ENCODE measurements at places on chromosomes 16 and 17.

- peak; percentile 64 for DNase-seq
Measured at GRCh38 chr17:78789663-78790181, 7.6 kb upstream of the CYTH1 start.

- no peak for DNase-seq
Measured at GRCh38 chr16:11063448-11064201, 119.3 kb downstream of the CLEC16A start.

- no peak for DNase-seq
Measured at GRCh38 chr17:70709596-70709995, 540.3 kb downstream of the KCNJ2 start.

GRCh38 chr17:50346313-50347116 is 589 bp downstream of the XYLT2 start:
- DNase-seq, result no peak

DNA sequence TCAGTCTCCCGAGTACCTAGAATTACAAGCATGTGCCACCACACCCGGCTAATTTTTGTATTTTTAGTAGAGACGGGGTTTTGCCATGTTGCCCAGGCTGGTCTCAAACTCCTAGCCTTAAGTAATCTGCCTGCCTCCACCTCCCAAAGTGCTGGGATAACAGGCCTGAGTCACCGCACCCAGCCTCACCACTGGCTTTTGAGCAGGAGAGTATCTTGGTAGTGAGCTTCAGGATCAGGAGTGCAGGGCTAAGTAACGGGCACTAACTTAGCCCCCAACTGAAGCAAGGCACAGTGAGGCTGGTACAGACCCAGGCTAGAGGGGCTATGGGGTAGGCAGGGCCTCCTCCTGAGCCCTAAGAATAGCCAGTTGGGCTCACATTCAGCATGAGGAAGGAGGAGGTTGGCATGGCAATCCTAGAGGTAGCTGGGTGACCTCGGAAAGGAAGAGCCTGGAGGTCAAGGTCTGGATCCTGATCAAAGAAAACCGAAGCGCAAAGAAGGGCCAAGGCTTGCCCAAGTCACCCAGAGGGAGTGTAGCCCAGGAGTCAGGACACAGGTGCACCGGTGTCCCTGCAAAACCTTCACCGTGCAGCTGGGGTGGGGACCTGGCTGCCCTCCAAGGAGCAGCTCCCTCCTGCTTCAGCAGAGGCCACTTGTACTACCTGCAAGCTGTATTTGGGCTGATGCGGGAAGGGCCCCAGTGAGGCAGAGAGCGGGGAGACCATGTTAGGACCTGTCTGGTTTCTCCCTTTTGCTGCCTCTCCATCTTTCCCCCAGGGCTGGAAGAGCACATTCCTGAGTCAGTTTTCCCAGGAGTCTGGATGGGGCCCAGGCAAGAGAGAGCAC is 1.3 kb upstream of the ADGRG5 start:
- DNase-seq, result no peak

DNA sequence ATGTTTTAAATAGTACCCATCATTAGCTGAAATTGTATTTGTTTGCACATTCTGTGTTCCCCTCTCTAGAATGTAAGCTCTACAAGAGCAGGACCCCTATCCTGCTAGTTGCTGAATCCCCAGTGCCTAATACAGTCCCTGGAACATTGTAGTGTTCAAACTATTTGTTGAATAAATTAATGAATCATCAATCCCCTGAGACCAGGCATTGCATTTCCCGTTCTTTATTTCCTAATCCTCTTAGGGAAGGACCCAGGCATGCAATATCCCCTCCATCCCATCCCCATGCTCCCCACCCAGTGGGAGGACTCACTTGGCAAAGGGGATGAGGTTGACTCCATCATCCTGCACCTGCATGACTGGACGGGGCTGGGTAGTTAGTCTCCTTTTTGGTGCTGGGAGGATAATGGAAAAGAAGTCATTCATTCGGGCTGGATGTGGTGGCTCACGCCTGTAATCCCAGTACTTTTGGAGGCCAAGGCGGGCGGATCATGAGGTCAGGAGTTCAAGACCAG is 3.2 kb downstream of the INCA1 start:
- no peak for DNase-seq

- peak; percentile 71 for DNase-seq
Measured at GRCh38 chr17:62724398-62725146, 83.5 kb downstream of the MARCHF10 start.

GRCh38 chr17:44557651-44558285 is 484 bp downstream of the FZD2 start:
- DNase-seq, result no peak

GRCh38 chr17:68424861-68425260 is 32.4 kb downstream of the WIPI1 start:
- DNase-seq, result no peak

GRCh38 chr16:583470-583814 is 6.4 kb upstream of the RAB40C start:
- DNase-seq, result no peak

DNA sequence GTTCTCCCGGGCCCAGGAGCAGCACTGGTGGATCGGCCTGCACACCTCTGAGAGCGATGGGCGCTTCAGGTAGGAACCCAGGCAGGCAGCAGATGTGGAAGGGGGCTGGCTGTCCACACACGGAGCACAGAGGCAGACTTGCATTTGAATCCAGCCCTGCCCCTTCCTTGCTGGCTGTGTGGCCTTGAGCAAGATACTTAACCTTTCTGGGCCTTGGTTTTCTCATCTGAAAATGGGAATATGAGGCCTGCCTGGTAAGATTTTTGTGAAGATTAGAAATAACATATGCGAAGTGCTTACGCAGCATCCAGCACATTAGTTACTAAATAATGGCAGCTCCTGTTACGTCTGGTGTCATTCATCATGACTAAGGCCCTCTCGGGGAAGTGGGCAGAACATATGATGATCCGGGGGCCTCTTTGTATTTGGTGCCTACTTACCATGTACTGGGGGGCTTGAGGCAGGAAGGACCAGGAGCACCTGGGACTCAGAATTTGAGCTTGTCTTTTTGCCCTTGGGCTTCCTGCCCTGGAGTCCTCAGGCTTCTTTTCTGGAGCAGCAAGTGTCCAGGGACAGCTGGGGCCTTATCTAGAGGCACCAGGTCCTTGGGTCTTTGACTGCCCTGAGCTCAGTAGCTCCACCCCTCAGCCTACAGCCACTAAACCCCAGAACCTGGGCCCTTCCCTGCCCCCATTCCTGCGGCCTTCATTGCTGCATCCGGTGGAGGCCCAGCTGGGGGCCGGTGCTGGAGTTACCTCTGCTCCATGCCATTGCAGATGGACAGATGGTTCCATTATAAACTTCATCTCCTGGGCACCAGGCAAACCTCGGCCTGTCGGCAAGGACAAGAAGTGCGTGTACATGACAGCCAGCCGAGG is 53.8 kb downstream of the MRC2 start:
- DNase-seq, result no peak

GRCh38 chr17:63390090-63390489 is 56.0 kb downstream of the CYB561 start:
- no peak for DNase-seq

GRCh38 chr16:72262711-72263110 is 90.8 kb upstream of the PMFBP1 start:
- no peak for DNase-seq

- DNase-seq, result no peak
Measured at GRCh38 chr17:38324141-38324697, 19.5 kb downstream of the GPR179 start.

DNA sequence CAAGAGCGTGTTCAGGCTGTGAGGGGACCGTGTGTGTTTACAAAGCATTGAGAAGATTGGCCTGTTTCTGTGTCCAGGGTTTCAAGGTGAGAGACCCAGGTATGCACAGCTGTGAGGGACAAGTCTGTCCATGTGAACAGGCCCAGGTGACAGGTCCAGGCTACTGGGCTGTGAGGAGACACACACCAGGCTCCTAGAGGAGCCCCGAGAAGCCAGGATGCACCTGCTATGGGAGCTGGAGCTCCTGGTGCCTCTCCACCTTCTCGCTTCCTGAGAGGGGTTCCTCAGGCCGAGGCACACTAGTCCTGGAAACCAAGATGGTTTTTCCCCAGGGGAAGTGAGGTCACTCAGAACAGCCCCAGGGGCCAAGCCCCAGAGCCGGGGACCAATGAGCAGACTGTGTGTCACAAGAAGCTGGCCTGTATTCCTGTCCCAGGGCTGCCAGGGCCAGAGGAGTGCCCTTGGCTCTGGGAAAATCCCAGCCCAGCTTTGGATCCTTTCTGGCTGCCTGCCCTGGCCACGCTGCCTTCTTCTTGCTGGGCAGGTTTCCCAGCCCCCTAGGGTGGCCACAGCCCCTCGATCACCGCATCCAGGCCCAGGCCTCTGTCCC is 153.4 kb upstream of the PLCG2 start:
- DNase-seq, result no peak

DNA sequence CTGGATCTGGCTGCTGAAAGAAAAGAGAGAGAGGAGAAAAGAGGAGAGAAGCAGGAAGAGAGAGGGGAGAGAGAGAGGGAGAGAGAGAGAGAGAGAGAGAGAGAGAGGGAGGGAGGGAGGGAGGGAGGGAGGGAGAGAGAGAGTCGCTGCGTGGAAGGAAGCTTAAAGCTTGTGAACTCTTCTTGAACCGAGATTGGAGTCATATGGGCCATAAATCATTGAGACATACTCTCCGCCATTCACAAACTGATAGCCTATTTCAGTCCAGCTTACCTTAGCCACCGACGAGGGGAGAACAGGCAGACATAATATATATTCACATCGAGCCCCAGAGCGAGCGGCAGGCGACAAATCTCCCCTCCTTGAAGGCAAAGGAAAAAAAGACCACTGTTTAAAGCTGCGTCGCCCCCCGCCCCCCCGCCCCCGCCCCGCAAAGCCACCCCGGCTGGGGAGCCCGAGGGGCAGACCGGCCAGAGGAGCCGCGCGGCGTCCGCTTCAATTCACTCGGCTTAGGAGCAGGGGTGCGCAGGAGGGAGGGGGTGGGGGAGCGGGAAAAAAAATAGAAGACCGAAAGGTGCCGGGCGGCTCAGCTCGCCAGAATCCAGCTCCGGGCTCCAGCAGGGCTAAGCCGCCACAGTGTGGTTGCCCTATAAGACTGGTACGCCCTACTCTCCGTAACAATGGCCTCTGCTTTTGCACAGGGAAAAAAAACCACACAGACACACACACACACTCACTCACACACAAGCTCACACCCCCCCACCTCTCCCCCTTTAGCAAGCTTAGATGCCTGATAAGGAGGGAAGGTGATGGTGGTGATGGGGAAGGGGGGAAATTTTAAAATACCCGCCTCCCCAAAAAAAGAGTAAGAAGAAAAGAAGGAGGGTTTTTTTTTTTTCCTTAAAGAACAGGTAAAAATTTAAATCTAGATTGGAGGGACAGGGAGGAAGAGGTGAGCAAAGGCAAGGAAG is 10.6 kb upstream of the HOXB2 start:
- DNase-seq, result no peak
